Naive B cell (primary cell): ENCODE measurements at places on chromosomes 2 and 18.

DNA sequence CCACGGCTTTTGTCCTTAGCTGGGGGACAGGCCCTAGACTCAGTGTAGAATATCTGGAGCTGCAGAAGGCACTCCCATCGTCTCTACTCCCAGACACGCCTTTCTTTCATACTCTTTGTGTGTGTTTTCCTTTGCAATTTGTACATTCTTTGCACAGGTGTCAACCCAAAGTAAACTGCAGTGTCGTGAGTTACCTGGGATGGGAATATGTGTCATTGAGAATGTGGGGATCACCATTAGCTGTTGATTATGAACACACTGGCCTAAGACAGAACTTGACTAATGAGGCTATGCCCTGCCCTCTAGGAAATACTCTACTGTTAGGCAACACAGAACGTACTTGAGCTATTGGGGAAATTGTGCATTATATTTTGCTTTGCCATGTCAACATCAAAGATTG is 233.3 kb downstream of the SETBP1 start:
- no peak for DNase-seq

DNA sequence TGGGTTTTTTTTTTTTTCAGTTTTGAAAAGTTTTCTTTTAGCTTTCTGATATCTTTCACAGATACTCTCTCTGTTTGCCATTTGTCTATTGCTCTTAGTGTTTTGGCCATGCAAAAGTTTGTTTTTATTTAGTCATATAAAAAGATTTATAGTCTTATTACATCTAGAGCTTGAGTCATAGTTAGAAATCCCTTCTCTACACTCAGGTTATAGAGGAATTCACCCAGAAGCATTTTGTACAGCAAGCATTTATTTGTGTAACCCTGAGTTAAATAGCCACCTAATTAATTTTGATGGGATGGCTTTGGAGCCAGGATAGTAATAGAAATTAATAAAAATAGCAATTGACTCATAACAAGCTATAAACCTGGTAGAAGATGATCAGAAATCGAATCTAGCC is 35.6 kb downstream of the ACTR2 start:
- DNase-seq: no peak

DNA sequence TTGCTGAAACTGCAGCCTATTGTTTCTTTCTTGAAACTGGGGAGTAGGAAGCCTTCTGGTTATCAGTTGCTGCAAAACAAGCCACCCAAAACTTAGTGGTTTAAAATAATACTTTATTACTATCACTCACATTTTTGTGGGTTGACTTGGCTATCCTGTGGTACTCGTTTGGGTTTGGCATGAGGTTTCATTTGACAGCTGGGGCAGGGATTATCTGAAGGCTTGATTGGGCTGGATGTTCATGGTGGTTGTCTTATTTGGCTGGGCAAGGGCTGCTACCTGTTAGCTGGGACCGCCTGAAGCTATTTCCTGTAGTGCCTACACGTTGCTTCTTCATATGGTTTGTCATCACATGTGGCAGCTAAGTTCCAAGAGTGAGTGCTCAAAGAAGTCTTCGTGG is 122.3 kb downstream of the PLCL1 start:
- no peak for DNase-seq

DNA sequence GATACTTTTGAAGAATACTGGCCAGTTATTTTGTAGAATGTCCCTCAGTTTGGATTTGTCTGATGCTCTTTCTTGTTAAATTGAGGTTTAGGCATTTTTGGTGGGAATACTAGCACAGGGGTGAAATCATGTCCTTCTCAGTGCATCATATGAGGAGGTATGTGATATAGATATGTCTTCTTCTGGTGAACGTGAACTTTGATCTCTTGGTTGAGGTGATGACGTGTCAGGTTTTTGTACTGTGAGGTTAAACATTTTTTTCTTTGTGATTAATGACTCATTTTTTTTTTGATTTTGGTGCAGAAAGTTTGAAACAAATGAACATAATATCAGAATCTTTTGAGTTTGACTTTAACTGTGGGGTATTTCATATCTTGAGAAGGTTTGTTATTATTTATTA is 11.0 kb downstream of the ZNF407 start:
- DNase-seq: no peak

GRCh38 chr2:215396595-215397313 is 39.1 kb downstream of the FN1 start:
- no peak for DNase-seq

DNA sequence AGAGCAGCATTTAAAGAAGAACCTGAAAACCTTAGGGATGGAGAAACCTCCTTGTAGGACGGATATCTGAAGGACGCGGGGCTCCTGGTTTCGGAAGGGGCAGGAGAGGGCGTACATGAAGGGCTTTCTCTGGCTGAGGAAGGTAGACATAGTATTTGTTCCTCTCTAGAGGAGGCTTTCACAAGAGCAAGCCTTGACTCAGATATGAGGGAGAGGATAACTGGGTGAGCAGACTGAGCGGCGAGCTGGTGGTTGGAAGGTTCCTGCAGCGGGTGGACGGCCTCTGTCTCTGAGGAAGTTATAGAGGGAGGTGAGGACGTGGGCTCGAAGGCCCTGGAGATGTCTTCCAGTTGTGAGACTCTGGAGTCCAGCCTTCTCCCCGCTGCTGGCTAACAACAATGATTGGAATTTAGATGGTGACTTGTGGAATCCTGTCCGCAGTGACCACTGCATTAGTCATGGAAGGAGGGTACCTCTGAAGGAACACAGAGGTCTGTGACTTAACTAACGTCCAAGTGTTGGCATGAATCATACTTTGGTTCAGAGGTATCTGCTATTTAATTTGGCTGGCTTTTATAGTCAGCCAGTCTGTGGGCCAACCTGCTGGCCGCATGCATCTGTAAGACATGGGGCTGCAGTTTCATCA is 80.9 kb downstream of the ASAP2 start:
- DNase-seq: no peak

GRCh38 chr2:227819398-227819697 is 5.7 kb downstream of the CCL20 start:
- no peak for DNase-seq

- no peak for DNase-seq
Measured at GRCh38 chr2:112646791-112647689, 1.3 kb downstream of the SLC20A1 start.

DNA sequence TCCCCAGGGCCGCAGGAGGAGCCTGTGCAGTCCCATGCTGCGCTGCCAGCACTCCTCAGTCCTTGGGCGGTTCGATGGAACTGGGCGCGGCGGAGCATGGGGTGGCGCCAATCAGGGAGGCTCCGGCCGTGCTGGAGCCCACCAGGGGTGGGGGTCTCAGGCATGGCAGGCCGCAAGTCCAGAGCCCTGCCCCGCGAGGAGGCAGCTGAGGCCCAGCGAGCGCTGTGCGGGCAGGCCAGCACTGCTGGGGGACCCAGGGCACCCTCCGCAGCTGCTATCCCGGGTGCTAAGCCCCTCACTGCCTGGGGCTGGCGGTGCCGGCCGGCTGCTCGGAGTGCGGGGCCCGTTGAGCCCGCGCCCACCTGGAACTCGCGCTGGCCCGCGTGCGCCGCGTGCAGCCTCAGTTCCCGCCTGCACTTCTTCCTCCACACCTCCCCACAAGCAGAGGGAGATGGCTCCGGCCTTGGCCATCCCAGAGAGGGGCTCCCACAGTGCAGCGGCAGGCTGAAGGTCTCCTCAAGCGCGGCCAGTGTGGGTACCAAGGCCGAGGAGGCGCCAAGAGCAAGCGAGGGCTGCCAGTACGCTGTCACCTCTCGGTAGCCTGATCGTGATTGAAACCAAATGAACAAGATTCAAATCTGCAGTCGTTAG is 22.8 kb upstream of the GALM start:
- no peak for DNase-seq

DNA sequence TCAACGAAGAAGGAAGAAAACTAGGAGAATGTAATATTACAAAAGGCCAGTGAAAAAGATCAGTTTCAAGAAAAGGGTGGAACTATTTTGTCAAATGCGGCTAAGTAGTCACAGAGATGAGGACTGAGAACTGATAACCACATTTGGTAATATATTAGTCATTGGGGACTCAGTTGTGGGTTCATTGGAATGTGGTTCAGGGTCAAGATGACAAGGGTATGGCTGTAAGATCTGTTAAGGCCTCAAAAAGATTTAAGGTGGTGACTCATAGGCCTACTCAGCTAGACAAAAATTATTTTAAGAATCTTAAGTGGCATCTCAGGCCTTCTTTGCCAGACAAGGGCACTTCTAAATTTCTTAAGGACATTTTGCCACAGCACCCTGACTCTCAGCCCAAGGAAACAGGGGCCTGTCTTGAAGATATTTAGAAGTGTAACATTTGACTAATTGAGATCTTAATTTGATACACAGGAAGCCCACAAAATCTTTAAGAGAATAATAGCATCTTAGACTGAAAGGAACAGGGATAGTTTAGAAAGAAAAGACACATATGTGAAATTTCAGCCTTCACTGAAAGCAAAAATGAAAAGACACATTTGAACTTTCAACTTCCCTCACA is 81.3 kb downstream of the STRADB start:
- DNase-seq: no peak
